ENCODE measurements at places on chromosomes 7 and 10.

DNA sequence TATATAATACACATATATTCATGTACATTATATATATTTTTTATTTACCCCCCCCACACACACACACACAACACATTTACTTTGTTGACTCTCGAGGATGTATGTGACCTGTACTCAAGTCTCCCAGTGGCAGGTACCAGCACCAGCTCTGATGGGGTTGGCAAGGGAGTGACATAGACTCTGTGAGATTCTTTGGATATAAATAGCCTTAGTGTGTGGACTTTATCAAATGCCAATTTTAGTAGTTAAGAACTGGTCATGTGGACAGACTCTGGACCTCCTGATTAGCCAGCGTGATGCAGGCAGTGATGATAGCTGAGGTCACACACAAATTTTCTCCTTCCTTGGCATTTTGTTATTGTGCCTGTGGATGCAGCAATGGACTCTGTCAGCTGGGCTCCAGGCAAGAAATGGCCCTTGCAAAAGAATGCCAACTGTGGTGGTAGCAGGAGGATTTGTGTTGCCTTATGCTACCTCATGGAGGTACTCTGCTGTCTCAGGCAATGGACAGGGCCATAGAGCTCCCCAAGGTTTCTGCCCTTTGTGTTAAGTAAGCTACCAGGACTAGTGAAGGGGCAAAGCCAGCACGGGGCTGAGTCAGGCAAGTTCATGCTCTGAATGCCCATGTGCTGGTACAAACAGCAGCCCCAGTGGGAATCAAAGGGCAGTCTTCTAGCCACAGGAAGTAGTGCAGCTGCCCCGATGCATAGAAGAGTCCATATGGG is 224.6 kb upstream of the ZWINT start:
- H3K4me3 ChIP-seq: no peak overlapping the region
- H3K27me3 ChIP-seq: no peaks in the 10 kb centered on the region
- no peak overlapping the region for H3K27ac ChIP-seq
- H3K4me1 ChIP-seq: no peaks in the 10 kb centered on the region
- no peaks in the 10 kb centered on the region for H3K36me3 ChIP-seq

DNA sequence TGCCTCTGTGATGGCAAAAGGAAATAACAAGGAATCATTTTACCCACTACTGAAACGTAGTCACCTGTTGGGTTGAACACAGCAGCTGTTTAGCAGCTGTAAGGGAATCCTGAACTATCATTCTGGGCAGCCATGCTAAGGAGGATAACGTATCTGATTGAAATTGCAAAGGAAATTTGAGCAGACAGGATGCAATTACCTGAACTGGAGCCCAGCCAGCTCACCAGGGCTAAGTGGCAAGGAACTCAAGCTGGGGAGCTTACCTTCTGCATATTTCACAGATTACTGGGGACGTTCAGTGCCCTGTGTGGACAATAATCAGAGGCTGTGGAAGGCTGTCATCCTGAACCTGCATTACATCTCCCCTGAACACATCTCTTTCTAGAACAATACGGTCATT is 650.5 kb downstream of the SORCS3 start:
- no peaks in the 10 kb centered on the region for H3K4me1 ChIP-seq
- no peak overlapping the region for H3K4me3 ChIP-seq
- no peak for DNase-seq
- H3K27me3 ChIP-seq: no peaks in the 10 kb centered on the region
- no peak overlapping the region for H3K27ac ChIP-seq

DNA sequence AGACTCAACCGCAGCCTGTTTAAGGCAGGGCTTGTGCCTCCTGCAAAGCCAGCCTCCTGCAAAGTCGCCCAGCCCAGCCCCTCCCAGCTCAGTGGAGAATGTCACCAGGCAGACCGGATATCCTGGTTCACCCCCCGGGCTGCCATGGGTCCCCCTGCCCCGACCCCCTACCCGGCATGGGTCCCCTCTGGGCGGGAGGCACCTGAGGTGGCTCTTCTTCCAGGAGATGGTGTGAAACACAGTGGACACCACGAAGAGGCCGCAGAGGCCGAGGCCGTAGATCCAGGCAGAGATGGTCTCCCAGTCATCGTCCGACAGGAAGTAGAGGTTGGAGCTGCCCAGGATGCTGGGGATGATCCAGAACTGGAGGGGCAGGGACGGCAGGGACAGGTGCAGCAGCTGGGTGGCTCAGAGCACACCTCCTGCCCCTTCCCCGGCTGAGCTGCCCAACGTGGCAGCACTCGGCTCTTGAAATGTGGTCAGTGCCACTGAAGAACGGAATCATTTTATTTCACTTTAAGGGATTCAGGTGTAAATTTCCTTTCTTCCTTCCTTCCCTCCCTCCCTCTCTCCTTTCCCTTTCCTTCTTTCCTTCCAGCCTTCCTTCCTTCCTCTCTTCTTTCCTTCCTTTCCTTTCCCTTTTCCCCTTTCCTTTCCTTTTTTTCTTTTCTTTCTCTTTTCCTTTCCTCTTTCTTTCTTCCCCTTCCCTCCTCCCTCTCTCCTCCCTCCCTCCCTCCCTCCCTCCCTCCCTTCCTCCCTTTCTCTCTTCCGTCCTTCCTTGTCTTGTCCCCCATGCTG is 36.7 kb upstream of the RADIL start:
- DNase-seq: no peak
- no peak overlapping the region for H3K27ac ChIP-seq
- no peaks in the 10 kb centered on the region for H3K27me3 ChIP-seq
- no peaks in the 10 kb centered on the region for H3K36me3 ChIP-seq

GRCh38 chr10:96188916-96189315 is 58.8 kb downstream of the ZNF518A start:
- H3K27me3 ChIP-seq: no peaks in the 10 kb centered on the region
- no peaks in the 10 kb centered on the region for H3K36me3 ChIP-seq
- no peaks in the 10 kb centered on the region for H3K4me1 ChIP-seq
- no peak overlapping the region for H3K4me3 ChIP-seq

DNA sequence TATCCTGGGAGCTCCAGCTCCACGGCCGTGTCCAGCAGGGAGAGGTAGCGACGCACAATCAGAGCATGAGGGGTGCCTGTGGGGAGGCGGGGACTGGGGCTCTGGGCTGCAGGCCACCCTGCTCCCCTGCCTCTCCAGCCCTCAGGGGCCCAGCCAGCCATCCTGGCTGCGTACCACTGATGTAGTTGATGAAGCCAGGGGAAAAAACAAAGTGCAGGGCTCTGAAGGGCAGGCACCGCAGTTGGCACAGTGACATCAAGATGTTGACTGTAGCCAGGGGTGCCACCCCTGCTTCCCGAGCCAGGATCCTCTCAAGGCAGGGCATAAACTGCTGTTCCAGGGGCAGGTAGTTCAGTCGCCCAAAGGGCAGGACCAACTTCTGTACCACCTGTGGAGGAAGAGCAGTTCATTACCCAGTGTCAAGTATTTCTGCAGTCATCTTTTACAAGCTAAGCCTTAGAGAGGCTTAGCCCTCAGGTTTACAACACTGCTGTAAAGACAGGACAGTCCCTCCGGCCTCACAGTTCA is 2.8 kb downstream of the FASTK start:
- no peaks in the 10 kb centered on the region for H3K27me3 ChIP-seq
- peaks cover 2% of the 10 kb centered on the region for H3K36me3 ChIP-seq
- H3K27ac ChIP-seq: no peak overlapping the region
- no peak overlapping the region for H3K4me3 ChIP-seq
- no peak for DNase-seq
